ENCODE measurements at places on chromosomes 5 and 9.

GRCh38 chr5:83450967-83451248 lies 20.6 kb upstream of the VCAN start:
- no peak for DNase-seq

DNA sequence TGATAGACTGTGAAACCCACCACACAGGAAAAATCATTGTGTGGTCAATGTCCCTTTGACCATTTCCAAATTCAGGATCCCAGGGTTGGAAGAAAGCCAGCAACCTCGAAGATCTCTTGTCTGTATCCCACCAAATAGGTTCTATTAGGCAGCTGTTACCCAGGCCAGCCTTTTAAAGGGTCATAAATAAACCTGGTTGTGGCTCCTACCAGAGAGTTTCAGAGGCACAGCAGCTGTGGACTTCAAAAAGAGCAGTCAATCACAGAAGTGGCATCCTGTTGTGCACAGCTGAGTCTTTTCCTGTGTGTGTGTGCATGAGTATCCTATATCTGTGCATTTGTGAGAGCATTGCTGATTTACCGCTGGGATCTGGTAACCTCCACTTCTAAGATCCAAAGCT lies 23.7 kb upstream of the OR2S2 start:
- DNase-seq, result no peak

- no peak for DNase-seq
Measured at GRCh38 chr5:147223948-147224791, 10.7 kb upstream of the STK32A start.

DNA sequence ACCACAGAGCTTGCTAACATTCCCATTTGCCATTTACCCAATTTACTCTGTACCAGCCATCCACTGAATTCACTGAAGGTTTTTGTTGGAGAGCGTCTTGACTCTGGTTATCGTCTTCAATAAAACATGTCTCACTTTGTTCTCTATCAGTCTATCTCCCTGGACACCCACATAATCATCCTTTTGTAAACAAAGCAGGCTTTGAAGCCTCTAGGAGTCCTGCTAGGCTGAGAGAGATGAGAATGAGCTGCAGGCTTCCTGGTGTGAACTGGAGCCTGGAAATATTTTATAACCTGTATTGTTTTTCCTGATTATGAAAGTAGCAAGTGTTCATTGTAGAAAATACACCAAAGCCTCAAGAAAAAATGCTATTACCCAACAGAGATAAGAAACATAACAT lies 140.6 kb upstream of the ZNF366 start:
- no peak for DNase-seq

DNA sequence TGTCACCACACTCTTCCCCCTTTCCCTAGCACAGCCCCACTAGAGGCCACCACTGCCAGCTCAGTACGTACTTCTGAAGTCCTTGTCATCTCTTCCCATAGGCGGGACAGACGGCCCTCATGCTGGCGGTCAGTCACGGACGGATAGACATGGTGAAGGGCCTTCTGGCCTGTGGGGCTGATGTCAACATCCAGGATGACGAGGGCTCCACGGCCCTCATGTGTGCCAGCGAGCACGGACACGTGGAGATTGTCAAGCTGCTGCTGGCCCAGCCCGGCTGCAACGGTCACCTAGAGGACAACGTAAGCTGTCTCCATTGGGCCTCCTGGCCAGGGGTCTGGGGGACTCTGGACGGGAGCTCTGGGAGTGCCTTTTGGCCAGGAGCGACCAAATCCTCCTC lies 99.4 kb upstream of the DMRT1 start:
- no peak for DNase-seq

DNA sequence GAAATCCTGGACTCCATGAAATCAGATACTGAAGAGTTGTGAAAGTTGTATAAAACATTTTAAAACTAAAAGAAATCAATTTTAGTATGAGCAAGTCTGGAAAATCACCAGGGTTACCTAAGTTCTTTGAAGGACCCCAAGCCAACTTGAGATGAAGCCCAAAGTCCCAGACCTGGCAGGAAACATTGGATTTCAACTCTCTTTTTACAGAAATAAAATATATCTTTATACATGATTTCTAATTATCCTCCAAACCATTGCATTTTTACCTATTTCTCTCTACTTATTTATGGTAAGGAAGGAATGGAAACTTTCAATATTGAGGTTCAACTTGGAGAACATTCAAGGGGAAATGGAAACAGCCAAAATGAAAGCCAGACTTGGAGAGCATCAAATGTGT lies 390.6 kb upstream of the C9orf72 start:
- DNase-seq, result no peak

DNA sequence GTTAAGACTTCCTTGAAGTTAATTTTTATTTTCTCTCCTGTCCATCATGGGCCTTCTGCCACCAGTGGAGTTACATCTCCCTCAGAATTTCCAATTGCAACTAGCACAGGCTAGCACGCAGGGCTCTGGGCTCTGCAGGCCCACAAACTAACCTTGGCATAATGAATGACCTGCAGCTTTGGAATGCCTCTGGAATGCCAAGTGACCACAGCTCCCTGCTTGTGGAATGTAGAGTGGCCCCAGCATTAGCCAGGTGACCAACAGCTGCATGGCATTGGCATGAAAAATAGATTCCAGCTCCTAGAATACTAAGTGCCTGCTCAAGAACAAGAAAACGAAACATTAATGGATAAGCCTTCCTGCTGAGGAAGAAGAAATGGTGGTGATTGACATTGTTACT lies 726.1 kb downstream of the BRINP1 start:
- no peak for DNase-seq

DNA sequence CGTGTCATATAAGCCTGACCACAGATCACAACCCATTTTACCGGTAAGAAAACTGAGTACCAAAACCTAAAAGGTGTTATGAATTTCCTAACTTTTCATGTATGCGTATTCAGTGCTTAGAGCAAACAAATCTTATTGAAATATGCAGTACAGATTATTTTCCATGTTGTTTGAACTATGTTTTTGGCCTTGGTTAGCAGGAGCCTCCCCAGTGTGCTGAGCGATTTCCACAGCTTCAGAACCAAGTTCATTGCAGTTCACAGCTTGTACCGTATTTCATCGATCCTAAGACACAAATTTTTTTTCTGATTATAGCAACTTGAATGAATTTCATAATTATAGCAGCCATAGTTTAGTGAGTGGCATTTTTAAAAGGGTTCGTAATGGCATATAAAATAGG lies 13.7 kb downstream of the ADAMTSL1 start:
- no peak for DNase-seq

DNA sequence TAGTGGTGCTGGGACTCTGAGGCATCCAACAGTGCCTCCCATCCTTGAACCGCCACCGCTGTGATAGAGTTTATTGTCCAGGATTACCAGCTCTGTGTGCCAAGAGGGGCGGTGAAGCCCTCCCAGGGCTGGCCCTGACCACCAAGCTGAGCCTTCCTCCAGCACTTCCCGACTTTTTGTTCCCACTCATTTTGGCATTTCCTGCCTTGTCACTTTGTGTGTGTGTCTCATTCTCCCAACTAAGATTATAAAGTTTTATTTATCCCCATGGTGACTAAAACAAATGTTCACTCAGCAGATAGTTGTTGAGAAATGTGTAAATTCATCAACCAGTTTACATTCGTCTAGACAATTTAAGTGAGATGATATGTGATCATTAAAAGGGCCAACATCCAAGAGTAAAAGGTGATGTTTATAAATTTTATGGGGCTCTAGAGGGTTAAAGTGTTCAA lies 2.5 kb downstream of the F2R start:
- DNase-seq, result no peak

DNA sequence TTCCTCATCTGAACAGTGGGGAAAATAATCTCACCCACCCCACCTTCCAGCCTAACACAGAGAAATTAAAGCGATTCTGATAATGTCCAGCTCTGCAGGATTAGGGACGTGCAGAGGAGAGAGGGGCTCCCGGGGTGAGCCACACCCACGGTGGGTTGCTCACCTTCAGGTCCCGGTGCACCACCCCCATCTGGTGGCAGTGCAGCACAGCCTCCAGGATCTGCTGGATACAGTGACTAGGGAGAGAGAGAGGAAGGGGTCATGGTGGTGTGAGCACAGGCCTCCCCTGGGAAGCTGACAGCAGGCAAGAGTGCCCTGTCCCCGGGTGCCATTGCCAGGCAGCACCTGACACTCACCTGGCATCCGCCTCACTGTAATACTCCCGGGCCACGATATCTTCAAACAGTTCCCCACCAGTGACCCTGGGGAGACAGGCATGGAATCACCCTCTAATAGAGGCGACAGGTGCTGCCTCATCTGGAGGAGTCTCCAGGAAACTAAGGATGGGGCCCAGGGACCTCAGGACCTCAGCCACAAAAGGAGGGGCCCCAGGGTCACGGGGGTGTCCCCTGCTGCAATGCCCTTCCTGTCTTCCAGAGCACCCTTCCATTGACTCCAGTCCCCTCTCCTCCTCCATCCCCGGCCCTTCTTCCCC lies 33.0 kb downstream of the CAMK2A start:
- DNase-seq, result no peak

All from CD4-positive, alpha-beta T cell treated with Interleukin-10 for 1 hour (primary cell).